ENCODE measurements at places on chromosomes 5 and 9. TPM values are rescaled to one million over a fixed set of nuclear protein-coding genes. Genes with fewer than 3 reads are reported as not detected.

DNA sequence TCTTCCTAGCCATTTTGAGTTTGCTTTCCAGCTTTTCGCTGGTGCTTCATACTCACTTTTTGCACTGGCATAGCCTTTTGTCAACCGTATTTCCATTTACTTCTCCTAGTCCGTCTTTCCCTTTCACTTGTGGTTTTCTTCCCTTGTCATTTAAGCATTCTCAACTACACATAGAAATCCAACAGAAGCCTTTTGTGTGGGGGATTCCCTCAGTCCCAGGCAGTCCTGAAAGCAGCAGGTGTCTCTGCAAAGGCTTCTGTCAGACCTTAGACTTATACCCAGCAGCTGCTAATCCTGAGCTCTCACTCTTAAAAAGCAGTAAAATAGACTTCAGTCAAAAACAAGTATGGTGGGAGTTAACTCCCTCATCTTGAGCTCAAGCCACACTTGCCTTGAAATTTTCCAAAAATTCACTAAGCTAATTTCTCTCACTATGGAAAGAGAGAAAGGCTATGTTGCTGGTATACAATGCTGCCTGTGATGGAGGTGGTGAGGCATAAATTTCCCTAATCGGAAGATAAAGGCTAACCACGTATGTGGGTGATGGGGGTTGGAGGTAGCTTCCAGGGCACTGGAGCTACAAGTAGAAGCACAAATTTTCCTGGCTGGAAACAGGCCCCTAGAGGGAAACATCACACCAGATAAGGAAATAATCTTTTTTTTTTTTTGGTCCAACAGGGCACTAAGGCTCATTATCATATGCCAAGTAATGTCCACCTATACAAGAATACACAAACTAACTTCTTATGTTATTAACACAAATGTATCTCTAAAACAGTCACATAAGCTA is 34.8 kb upstream of the IFNK start:
- no peak for DNase-seq

- DNase-seq = no peak
Observed at GRCh38 chr5:15654779-15655178, 154.8 kb downstream of the FBXL7 start.

CATSPER3 gene
- total RNA-seq = not detected

CCL21 gene
- 35.7 TPM for total RNA-seq

DNA sequence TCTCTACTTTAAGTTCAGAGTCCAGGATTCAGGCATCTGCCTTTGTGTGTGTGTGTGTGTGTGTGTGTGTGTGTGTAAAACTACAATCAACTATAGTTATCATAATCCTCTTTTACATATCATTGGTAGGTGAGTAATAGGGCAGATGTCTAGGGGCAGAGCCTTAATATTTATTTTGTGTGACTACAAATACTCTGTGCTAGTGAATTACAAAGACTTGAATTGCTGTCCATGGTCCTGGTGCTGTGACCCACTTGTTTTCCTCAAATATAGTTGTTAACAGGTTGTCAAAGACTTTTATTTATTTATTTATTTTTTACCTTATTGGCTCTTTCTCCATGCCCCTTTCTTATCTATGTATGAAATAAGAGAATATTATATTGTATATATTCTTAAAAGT is 196.8 kb downstream of the ANXA1 start:
- DNase-seq = no peak
